LHCN-M2 (cell line): ENCODE measurements at places on chromosomes 13 and 19. TPM values are rescaled to one million over a fixed set of nuclear protein-coding genes. Genes with fewer than 3 reads are reported as not detected.

DIRAS1 gene
- total RNA-seq = 2.5 and 3.1 TPM in 2 replicates

KLK2 gene
- not detected in 2 replicates for total RNA-seq

MAP4K1 gene
- total RNA-seq = 0.19 and 2.0 TPM in 2 replicates

KLK12 gene
- not detected in 2 replicates for total RNA-seq

CNN1 gene
- 0.58 and 1.0 TPM in 2 replicates for total RNA-seq

CCDC70 gene
- not detected in 2 replicates for total RNA-seq

ARHGEF18 gene
- 51.4 and 54.0 TPM in 2 replicates for total RNA-seq

LILRA1 gene
- total RNA-seq = not detected in 2 replicates

PLIN5 gene
- 0.06 TPM in 1 of 2 replicates, not detected in the other for total RNA-seq

ZNF573 gene
- total RNA-seq = 6.9 and 7.5 TPM in 2 replicates

FLT3LG gene
- total RNA-seq = 2.6 and 4.6 TPM in 2 replicates

ZNF763 gene
- total RNA-seq = 0.69 and 1.7 TPM in 2 replicates

PTPRH gene
- total RNA-seq = 0.19 and 0.29 TPM in 2 replicates

PABPC3 gene
- total RNA-seq = not detected in 2 replicates

B3GNT8 gene
- total RNA-seq = not detected in 2 replicates

SIGLEC12 gene
- not detected in 2 replicates for total RNA-seq

TNNI3 gene
- total RNA-seq = 0.26 and 0.92 TPM in 2 replicates

KRTDAP gene
- not detected in 2 replicates for total RNA-seq

SMIM44 gene
- total RNA-seq = not detected in 2 replicates

NUDT19 gene
- 16.5 and 17.0 TPM in 2 replicates for total RNA-seq

RNF113B gene
- not detected in 2 replicates for total RNA-seq

NLRP7 gene
- not detected in 2 replicates for total RNA-seq

PTPRS gene
- 53.2 and 63.0 TPM in 2 replicates for total RNA-seq

SHISA2 gene
- 65.7 and 71.7 TPM in 2 replicates for total RNA-seq

NKPD1 gene
- total RNA-seq = 0.06 TPM in 1 of 2 replicates, not detected in the other

KASH5 gene
- not detected in 2 replicates for total RNA-seq

CFAP97D2 gene
- not detected in 2 replicates for total RNA-seq

ZFP28 gene
- 3.2 and 4.9 TPM in 2 replicates for total RNA-seq

DACT3 gene
- total RNA-seq = 1.7 and 1.8 TPM in 2 replicates

RFPL4A gene
- total RNA-seq = not detected in 2 replicates

KEAP1 gene
- 84.3 and 84.6 TPM in 2 replicates for total RNA-seq

CBY2 gene
- total RNA-seq = not detected in 2 replicates

KLK14 gene
- not detected in 2 replicates for total RNA-seq

ZNF416 gene
- 5.4 and 6.9 TPM in 2 replicates for total RNA-seq

ZSCAN22 gene
- total RNA-seq = 2.6 and 3.5 TPM in 2 replicates

CPT1C gene
- 0.90 and 2.5 TPM in 2 replicates for total RNA-seq

CLEC17A gene
- not detected in 2 replicates for total RNA-seq
